ENCODE measurements at places on chromosomes 12 and 14.

DNA sequence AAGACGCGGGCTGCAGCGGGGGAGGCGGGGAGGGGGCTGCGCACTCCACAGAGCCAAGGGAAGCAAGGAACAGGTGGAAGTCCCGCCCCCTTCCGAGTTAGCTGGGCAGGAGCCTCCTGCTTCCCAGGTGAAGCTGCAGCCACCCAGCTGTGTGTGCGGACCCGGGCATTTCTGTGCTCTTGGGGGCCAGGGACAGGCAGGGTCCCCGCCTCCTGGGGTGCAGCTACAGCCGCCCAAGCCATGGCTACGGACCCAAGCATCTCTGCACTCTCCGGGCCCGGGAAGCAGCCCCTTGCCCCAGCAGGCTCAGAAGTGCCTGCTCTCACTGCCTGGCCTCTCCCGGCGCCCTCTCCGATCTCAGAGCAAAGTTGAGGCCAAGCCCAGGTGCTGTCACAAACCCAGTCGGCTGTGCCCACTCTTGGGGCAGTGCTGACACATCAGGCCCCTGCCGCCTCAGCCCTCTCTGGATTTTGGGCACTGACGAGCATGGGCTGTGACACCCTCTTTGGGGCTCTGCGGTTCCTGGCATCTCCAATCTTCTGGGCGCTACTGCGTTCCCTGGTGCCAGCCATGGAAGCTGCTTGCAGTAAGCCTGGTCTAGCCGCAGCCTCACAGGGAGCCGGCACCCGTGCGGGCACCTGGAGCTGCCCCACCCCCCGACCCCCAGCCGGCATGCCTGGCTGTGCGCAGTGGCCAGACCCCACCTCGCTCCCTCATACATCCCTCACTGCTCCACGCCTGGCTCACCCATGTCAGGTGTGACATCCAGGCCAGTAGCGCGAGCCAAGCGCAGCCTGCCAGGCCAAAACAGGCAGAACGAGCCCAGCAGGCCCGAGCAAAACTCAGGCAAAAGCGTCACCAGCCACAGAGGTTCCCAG is 8.5 kb upstream of the MGAT4C start:
- no peak for DNase-seq

DNA sequence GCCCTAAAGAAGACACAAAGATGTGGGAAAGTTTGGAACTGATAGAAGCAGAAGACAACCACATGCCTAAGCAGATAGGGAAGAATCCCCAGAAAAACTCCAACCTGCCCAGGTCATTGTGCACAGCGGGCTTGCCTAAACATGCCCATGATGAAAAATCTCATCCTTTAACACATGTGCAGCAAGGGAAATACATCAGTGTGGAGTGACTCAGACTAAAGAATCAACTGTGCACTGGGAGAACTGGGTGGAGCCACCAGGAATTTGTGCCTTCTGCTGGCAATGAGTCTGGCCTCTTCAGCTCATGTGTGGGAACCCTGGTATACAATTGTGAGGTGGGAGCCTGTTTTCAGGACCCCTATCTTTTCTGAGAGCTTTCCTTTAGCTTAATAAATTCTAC is 398.5 kb downstream of the FSCB start:
- DNase-seq: no peak

DNA sequence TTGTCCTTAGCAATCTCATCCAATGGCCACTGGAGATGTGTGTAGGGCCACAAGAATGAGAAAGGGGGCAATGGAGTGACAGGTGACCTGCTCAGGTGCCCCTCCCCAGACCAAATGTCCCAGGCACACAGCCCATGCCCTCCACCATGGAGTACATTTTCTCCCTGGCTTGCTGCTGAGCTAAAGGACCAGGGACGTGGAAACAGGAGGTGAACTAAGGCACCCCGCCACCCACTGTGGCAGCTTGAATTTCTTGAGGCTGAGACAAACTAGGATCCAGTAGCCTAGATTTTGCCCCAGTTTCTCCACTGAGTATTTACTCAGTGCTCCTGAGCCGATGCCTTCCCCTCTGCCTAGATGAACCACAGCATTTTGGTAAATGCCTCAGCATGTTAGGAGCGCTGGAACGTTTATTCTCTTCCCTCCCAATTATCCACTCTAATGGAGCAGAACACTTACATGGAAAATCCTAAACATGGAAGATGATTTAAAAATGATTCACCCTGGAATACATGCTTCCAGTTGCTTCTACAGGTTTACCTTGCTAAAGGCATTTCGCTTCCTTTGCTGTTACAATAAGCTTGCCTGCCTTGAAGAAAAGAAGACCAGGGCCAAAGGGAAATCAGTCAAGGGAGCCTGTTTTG is 198.0 kb downstream of the ZFP36L1 start:
- no peak for DNase-seq

DNA sequence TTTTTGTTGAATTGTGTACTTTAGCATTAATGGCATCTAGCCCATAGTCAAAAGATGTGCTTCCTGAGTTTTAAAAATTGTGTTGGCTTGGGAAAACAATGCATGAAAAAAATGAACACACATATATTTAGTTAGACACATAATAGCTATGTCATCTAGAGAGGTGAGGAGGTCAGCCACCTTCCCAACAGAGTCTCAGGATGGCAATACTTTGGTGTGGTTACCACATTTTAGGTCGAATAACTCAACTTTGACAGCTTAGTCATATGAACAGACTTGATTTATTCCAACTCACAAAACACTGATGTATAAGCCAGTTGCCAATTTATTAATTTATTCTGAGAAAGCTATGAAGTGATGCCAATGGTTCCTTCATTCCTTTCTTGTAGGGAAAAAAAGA is 114.0 kb downstream of the ETNK1 start:
- no peak for DNase-seq

DNA sequence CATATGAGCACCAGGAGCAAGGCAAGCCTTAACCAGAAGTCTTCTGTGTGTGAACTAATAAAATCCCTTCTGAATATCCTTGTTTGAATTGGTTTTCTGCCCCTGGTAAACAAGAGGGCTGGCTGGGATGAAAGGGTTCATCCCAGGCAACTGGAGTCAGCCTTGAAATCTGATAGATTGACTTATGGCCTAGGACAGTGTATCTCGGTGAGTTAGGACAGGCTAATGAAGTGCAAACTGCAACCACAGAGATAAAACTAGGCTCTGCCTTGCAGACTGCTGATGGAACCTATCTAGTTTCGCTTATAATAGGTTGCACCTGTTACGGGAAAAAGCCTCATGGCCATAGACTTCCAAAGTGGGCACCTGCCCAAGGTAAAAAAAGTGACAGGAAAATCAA is 451.9 kb upstream of the NOVA1 start:
- no peak for DNase-seq
